Left ventricle myocardium inferior (tissue), 1 donor: ENCODE measurements at places on chromosomes 11 and 22.

GRCh38 chr11:59555601-59556114 is 44.3 kb downstream of the OR4D9 start:
- DNase-seq = no peak

DNA sequence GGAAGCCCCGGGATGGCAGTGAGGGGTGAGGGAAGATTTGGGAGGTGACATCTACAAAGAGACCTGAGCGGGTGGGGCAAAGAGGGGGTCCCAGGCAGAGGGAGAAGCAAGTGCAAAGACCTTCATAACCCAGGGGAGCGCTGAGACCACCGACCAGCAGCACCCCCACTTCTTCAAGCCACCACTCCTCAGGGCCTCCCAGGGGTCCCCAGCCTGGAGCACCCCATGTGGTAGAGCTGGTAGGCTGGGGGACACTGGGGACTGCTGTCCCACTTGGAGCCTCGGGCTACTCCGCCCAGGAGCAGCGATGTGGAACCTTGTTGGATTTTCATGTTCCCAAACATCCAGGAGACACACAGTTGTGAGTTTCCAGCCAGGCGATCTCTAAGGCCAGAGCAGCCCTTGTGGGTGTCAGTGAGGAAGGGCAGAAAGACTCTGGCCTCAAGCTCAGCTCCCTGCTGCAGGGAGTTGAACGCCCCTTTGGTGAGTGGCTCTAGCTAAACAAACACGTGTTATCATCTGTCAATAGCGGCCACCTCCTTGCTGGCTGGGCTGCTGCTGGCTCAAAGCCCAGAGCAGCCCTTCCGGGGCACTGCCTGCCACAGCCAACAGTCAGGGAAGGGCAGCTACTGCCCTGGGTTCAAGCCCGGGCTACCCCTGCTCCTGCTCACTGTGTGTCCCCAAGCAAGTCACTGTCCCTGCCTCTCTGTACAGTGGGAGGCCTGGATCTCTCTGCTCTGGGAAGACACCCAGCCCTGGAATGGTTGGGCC is 25.7 kb upstream of the CHKA start:
- no peak for DNase-seq

- DNase-seq = no peak
Measured at GRCh38 chr11:44199298-44199697, 103.8 kb downstream of the EXT2 start.

- no peak for DNase-seq
Measured at GRCh38 chr11:112797092-112797491, 164.1 kb upstream of the NCAM1 start.

DNA sequence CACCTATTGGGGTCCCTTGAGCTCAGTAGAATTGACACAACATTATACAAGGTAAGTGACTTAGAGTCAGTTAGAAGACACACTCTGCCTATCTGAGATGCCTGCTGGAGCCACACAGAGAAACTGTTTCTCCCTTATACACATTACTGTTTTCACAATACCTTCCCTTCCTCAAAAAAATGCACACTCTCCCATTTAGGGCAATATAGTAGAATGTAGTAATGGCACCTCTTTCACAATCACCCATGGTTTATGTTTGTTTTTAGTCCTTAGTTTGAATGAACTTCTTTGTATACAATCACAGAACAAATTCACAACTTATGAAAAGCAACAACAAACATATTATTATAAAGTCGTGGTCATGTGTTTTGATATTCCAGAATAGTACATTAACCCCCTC is 14.3 kb downstream of the OR52H1 start:
- no peak for DNase-seq

DNA sequence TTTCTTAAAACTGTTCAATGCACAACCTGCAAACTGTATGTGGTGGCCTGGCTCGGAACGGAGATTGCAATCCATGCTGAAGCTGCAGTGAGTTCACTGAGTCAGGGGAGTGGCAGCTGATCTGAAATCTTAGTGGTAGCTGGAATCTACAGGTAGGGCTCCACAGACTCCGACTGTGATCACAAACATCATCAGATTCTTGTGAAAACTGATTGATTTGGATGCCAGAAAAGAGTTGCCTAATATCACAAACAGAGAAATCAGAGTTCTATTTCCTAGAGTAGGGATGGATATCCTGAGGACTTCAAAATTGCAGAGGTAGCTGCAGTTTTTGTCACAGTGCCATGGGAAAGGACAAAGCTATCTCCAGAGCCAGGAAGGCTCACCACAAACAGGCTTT is 57.5 kb upstream of the SC5D start:
- no peak for DNase-seq

DNA sequence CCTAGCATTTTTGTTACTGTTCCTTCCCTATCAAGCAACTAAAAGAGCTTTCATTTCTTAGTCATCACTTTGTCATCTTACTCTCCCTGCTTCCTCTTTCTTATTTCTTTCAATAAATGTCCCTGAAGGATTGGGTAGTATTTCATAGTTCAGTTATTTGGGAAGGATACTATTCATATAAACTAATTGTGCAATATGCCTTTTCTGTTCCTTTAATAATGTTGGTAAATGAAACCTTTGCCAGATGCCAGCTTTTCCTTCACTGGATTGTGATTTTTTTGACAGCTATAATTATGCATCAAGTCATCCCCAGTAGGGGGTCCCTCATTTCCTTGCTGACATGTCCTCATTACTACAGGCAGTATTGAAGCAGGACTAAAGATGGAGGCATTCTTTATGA is 101.7 kb downstream of the ATM start:
- DNase-seq = no peak

DNA sequence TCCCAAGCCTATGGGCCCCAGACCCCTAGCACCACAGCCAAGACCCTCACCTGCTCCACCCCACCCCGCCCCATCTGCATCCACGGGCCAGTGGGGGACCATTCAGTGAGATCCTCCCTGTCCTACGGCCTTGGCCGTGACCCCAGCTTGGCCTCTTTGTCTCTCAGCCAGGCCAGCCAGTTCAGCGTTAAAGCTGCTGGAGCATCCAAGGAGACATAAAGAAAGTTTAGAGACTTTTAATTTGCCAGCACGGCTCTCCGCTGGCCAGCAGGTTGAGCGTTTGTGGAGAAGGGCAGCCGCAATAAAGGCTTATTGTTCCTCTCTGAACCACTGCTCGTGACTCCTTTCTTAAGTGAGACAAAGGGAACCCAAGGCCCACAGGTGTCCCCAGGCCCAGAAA is 49.3 kb upstream of the LMO1 start:
- no peak for DNase-seq

DNA sequence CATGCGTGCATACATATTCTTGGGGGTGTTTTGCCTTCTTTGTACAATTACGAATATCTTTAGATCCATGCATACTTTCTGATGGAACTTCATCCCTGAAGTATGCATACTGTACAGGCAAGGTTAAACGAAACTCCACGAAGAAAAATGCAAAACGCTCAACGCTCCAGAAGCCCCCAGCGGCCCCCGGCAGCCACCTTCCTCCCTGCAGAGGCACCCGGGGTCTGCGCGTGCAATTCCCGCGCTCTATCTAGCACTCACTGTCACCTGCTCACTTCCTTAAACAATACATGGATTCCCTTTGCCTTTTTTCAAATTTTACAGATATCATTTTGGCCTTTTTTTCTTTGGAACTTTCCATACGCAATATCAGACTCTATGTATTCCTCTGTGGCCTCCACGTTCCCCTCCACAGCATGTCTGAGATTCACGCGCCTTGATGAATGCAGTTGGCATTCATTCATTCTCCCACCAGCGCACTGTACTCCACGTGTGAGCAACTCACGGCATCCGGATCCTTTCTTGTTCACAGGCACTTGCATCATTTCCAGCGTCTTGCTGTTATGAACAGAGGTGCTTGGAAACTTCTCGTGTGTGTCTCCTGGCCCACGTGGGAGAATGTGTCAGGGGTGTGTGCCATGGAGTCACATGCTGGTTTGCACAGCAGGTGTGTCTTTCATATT is 214.3 kb downstream of the CTTN start:
- no peak for DNase-seq

GRCh38 chr22:17872471-17872870 is 98.2 kb upstream of the BID start:
- DNase-seq = no peak

DNA sequence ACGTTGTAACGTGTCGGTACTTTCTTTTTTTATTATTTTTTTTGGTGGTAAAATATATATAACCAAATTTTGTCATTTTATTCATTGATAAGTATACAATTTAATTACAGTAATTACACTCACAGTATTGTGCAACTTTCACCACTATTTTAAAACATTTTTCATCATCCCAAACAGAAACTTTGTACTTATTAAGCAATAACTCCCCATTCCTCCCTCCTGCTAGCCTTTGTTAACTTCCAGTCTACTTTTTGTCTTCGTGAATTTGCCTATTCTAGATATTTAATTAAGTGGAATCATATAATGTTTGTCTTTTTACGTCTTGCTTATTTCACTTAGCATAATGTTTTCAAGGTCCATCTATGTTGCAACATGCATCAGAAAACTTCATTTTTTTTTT is 58.5 kb downstream of the STIM1 start:
- DNase-seq = no peak

DNA sequence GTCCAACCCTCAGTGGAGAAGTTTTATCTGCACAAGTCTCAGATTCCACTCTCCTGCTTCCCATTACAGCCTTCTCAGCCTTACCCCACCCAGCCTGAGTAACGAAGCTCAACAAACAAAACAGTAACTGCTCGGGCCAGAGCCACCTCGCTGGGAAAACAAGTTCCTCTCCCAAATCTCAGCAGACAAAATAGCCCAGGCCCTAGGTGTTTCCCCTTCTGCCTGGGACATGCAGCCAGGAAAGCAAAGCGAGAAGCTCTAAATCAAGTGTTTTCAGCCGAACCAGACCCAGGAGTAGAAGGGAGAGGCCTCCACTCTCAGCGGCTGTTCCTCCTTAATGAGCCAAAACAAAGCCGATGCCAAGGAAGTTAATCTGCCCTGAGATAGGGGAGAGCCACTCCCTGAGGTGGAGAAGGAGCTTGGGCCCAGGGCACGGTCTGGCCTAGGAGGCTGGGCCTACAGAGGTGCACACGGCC is 44.0 kb downstream of the LIF start:
- DNase-seq = no peak

DNA sequence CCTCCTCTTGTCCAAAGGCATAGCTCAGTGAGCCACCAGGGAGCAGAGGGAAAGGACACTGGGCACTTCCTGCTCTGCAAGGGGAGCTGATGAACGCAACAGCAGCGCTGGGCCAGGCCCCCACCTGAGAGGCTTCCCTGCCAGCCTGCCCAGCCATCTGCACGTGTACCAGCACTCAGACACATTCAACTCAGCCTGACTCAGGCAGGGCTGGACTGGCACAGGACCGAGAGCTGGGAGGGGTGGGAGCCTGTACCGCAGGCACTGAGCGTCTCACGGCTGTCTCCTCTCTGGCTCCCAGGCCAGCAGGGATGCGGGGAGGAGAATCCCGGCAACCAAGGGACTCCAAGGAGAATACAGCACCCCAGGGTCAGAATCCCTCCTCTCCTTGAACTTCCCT is 411.8 kb downstream of the CTTN start:
- no peak for DNase-seq

GRCh38 chr11:121544956-121545355 is 92.2 kb upstream of the SORL1-AS1 start:
- no peak for DNase-seq

DNA sequence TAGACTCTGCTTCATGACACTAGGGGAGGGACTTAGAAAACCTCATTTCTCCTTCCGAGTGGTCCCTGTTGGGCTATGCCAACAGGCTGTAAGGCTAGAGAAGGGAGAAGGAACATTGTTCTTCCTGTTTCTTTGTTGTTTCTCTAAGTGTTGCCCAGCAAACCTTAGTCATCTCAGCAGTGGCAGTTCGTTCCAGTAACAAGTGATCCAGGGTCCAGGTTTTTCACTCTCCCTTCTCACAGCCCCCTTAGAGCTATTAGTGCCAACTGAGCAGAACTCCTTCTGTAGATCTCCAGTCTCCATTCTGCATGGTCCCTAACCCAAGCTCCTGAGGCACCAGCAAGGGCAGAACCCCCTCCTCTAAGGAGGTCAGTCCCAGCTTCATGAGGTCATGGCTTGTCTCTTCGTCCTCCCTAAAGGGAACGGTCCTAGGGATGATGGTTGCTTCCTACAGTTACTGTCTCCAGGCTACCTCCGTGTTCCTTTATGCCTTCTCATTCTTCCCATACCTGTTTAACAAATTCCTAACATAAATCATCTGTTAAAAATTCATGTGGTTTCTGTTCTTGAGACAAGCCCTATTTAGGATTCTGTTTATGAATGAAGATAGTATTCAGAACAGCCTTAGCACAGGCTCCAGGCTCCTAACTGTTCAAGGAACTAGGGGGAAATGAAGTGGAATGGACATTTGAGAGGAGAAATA is 168.6 kb upstream of the UBASH3B start:
- DNase-seq = no peak

- no peak for DNase-seq
Measured at GRCh38 chr11:34613552-34614056, 7.3 kb upstream of the EHF start.

GRCh38 chr11:44760917-44761550 is 34.3 kb downstream of the TSPAN18 start:
- DNase-seq = no peak

DNA sequence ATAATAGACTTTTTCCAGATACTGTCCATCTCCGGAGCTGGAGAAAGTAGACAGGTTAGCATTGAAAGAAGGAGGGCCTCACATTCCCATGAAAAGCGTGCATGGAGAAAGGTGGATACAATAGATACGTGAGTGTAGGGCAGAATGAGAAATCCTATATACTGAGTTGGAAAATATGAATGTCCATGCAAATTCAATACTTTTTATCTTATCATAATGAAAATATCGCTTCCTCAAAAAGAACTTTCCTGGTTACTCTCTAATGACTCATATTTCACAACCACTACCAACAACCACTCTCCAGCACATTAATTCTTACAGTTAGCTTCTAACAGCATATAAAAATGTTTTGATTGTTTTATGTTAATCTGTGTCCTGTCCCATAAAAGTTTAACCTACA is 22.0 kb upstream of the MS4A6A start:
- DNase-seq = no peak

DNA sequence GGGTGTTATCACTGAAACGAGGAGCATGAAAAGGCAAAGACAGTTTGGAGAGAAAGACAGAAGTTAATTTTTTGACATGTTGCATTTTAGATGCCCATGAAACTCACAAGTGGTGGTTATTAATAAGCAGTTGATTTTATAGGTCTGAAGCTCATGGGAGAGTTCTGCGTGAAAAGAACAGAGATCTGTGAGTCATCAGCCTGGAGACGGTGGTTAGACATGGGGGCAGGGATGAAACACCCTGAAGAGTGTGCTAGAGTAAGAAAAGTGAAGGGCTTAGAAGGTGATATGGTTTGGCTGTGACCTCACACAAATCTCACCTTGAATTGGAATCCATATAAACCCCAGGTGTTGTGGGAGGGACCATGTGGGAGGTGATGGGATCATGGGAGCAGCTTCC is 289.1 kb upstream of the ISX start:
- no peak for DNase-seq

- DNase-seq = peak; percentile 87
Measured at GRCh38 chr11:68843703-68844312, 2.1 kb upstream of the CPT1A start.
